ENCODE measurements at places on chromosomes 4 and X.
A peak's percentile ranks its signal among the peaks of the same experiment; 100 is the strongest.

DNA sequence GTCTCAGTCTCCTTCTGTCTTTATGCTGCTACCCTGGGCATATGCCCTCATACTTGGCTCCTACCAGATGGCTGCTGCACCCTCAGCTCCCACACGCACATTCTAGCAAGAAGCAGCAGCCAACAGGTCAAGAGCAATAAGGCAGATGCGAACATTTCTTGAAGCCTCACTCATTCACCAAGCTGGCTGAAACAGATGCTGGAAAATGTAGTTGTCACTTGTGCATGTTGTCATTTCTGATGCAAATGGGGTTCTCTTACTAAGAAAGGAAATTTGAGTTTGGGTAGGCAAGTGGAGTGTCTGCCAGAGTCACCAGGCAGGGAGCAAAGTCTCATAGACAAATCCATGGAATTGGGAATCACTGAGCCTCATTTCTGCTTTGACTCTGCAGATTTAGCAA lies 57.4 kb upstream of the SORBS2 start:
- DNase-seq, result no peak

- no peak for DNase-seq
Measured at GRCh38 chrX:69066966-69067525, 98.2 kb downstream of the PJA1 start.

DNA sequence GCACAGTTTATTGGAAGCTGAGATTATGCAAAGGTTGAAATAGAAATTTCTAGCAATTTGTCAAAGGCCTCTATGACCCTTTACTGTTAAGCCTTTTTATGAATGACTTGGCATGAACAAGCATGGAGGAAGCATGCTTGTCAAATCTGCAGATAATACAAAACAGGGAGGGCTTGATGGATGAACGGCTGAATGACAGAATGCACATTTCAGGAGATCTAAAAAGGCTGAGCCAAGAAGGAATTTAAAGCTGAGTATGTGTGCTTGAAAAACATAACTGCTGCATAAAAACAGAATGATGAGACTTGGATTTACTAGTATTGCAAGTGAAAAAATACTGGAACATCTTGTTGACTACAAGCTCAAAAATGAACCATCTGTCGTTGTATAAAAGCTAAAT lies 29.0 kb upstream of the UBE2K start:
- DNase-seq, result no peak

GRCh38 chr4:23068756-23069155 lies 376.0 kb downstream of the GBA3 start:
- DNase-seq, result no peak

DNA sequence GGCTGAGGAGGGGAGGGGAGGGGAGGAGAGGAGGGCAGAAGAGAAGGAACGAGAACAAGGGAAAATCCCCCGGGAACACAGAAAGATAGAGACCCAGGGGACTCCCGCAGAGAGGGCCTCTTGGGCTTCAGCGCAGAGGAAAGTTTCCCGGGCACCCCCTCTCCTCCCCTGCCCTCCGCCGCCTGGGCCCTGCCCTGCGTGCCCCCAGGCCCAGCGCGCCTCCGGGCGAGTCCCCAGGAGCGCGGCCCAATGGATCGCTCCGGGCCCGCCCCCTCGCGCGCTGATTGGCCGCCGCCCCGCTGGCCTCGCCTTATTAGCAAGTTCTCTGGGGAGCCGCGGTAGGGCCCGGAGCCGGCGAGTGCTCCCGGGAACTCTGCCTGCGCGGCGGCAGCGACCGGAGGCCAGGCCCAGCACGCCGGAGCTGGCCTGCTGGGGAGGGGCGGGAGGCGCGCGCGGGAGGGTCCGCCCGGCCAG lies at the start of gene MSX1:
TSS of gene MSX1 (plus strand) at position 341 of the 474 bp plus-strand sequence. CDS start 235 bp downstream, outside the sequence.
- DNase-seq, result peak; percentile 87

DNA sequence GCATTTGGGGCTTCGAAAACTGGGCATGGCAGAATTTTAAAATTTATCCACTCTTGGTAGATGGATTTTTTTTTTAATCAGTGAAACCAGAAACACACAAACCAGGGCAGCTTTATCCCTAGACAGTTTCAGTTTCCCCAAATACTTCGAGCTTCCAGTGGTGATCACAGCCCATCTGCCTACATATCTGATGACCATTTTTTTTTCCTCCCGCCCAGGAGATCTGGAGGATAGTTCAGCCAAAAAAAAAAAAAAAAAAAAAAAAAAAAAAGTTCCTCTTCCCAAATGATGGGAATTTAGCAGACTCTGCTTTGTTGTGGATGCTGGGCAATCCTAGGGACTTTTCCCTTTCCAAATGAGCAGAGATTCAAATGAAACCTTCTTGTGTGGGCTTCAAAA lies 1.0 kb upstream of the TBC1D9 start:
- no peak for DNase-seq

- DNase-seq, result no peak
Measured at GRCh38 chr4:170386511-170386910, 296.8 kb upstream of the AADAT start.

DNA sequence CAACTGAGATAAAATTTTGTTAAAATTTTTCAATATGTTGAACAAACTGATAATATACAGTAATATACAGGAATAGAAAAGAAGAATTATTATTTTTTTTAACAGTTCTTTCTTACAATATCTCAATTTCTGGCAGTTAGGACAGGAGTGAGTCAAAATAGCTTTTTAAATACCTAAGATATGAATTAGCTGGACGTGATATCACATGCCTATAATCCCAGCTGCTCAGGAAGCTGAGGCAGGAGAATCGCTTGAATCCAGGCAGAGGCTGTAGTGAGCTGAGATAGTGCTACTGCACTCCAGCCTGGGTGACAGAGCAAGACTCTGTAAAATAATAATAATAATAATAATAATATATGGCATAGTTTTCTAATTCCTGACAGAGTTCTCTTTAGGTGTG lies 1039.3 kb downstream of the STPG2 start:
- no peak for DNase-seq

All from D721Med (cell line).